Large intestine (tissue), 12 donors: ENCODE measurements at places on chromosomes 12 and 14. TPM values are rescaled to one million over a fixed set of nuclear protein-coding genes. Genes with fewer than 3 reads are reported as not detected.

The IPO8 gene
- 37.3 TPM for polyA plus RNA-seq

The GLIPR1L1 gene
- 0.27 TPM for polyA plus RNA-seq

The PRMT5 gene
- 65.2 TPM for polyA plus RNA-seq

The TUNAR gene
- polyA plus RNA-seq, result 0.85 TPM

DNA sequence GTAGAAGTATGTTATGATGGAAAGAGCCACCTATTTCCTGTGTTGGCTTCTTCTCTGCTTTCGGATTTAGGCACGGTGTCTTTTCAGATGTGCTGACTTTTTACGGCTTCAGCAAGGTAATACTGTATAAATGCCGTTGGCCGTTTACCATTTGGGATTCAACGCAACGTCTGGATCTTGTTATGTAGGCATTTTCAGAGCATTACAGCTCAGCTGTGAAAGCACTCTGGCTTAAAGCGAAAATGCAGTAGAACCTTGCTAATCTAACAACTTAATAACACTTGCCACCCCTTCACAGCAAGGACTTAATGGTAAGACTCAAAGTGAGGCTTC is 229.9 kb downstream of the EFCAB11 start:
- no peak for DNase-seq

DNA sequence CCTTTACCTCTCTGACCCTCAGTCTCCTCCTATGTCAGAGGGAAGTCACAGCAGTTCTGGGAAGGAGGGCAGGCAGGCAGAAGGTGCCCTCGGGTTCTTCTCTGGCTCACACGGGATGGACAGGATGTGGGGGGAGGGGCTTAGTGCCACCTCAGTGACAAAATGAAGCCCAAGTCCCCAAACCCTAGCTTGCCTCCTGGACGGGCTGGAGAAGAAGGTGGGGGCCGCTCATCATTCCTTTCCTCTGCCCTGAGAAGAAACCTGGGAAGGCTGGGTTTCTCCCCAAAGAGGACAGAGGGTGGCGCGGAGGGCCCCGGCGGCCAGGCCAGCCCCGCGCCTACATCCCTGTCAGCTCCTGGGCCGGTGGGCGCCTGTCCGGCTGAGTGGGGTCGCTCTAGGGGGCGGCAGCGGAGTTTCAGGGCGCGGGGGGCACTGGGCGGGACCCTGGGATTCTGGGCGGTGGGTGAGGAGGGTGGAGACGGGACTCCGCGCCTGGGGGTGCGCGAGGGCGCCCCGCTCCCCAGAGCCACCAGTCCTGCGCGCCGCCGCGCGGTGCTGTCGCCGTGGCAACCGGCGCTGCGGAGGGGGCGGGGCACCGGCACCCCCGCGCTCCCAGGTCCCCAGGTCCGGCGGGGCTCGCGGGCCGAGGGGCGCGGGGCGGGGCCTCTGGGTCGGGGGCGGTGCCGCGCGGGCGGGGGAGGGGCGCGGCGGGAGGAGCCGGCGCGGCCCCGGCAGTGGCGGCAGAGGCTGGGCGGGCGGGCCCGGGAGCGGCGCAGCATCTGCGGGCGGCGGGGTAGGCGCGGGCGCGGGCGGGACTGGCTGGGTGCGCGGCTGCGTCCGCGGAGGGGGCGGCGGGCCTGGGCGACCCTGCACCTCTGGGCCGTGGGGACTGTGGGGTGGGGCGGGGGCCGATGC is at the start of gene TMEM121:
TMEM121 (plus strand) TSS at position 723 of the 915 bp plus-strand sequence. CDS start 2,252 bp downstream, outside the sequence.
- no peak for DNase-seq

DNA sequence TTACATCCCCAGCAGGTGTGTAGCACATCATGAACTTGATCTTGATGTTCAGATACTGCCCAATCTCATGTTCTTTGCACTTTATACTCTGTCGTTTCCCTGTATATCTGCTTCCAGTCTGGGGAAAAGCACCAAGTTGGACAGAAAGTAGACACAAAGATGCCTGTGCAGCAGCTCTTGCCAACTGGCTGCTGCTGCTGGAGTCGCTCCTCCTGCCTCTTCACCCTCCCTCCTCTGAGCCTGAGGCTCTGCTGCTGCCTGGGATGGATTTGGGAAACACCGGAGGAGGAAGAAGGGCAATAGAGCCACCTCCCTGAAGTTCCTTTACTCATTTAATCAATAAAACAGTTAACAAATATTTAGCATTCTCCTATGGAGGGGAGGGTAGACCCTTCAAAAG is 32.4 kb downstream of the ADCK1 start:
- DNase-seq, result no peak

DNA sequence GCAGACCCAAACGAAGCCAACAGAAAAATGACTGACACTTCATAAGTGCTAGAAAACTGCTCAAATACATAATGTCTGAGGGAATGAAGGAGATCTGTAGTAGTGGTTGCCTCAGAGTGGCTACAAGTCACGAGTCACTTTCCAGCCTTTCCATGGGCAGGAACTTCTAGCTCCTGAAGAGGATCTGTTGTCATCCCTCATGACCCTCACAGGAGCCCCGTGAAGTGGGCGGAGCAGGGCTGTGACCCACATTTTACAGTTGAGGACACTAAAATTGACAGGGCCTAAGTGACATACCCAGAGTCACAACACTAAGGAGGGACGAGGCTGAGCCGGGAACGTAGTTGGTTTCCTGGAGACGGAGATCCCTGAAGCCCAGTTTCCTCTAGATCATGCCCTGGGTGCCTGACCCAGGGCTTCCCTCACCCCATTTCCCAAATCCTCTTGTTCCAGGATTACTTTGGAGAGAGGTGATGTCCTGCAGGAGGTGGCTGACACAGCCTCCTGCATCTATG is 45.8 kb upstream of the P2RX7 start:
- DNase-seq, result no peak

DNA sequence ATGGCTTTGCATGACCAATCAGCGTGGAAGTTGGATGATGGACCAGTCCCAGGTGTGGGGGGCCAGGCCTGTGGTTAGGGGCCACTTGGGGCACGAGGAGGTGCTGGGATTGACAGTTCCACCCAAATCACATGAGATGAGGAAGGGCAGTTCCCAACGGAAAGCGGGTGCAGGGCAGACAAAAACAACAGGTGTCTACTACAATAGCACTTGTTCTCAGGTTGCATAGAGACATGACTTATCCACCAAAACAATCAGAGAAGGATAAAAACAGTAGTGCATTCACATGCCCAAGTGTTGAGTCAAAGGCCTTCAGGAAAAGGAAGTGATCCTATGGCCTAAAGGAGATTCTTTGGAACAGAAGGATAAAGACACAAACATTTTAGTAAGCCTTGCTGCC is 14.6 kb upstream of the EIF2B2 start:
- no peak for DNase-seq

DNA sequence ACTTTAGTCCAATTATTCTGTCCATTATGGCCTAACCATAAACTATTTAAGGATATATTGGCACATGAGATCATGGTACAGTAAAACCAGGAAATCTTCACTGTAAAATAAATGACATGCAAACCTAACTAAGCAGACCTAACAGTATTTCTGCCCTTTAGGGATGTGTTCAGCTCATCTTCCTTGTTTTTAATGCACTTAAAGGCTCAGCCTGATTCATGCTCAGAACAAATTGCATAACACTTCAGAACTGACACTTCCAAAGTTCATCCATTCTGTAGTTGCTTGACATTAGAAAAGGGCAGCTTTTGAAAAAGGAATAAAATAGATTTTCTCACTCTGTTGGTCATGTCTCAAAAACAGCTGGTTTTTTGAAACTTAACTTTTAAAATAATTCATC is 708.5 kb downstream of the C12orf50 start:
- DNase-seq, result no peak

- no peak for DNase-seq
Measured at GRCh38 chr12:21456291-21456780, 18.9 kb downstream of the PYROXD1 start.

DNA sequence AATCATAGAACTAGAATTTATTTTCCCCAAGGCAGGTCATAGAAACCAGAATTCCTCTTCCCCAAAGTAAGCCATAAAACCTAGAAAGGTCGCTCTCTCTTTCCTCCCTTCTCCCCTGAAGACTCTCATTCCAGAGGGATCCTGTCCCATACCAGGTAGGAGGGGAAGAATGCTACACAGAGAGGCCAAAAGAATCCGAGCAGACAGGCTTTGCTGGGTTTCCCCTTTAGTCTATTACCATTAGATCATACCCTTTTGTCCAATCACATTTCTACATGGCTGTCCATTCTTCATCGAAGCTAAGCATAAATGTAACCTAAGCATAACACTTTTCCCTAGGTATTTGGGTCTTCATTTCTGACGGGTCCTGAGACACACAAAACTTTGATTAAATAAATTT is 204.5 kb downstream of the SPTSSA start:
- DNase-seq, result no peak

DNA sequence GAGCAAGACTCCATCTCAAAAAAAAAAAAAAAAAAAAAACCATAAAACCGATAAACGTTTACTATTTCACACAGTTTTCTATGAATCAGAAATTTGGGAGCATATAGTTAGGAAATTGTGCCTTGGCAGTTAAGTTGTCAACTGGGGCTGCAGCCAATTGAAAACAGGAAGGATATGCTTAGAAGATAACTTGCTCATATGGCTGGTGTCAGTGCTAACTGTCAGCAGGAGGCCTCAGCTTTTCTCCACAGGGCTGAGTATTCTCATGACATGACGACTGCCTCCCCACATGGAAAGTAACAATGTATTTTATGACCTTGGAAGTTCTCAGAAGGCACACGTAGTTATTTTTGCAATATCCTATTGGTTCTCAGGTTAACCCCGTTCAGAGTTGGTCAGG is 29.6 kb upstream of the OR5AU1 start:
- no peak for DNase-seq

- no peak for DNase-seq
Measured at GRCh38 chr12:110123919-110124268, 263 bp upstream of the IFT81 start.

- no peak for DNase-seq
Measured at GRCh38 chr14:88417594-88417993, 32.1 kb downstream of the SPATA7 start.

GRCh38 chr14:32225378-32225920 is 22.4 kb upstream of the RNU6-8 start:
- no peak for DNase-seq
